ENCODE measurements at places on chromosomes 3 and 15.

DNA sequence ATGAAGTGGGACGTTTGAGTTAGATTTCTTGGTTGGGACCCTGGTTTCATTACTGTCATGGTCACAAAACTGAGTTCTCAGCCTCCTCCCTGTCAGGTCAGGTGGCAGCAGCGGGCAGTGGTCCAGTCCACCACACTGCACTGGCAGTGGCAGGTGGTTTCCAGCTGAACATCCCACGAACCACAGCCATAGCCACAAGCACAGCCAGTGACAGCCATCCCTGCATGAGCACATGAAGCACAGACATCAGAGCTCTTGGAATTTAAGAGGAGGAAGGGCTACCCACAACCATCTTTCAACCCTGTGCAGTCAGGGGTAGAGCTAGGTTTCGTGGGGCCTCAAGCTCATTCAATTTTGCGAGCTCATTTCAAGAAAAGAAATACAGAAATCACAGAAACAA lies 1.5 kb downstream of the RETNLB start:
- DNase-seq = no peak

DNA sequence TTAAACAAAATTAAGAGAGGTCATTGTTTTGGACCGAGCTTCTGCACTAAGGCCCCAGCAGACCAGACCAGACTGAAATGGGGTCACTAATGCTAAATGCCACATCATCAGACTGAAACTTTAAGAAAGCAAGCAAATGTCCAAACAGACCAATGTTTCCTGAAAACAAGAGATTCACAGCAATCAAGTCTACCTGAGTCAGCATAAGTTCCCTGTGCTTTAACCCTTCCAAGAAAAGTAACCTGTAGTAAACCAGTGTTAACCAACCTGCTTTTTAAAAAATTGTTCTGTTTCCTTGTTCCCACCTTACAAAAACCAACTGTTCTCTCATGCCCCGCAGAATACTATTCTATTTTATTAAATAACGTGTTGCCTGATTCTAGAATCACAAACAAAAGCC lies 241.1 kb upstream of the GADL1 start:
- DNase-seq = no peak

- no peak for DNase-seq
Measured at GRCh38 chr3:59998058-59998457, 948.2 kb upstream of the CFAP20DC start.

DNA sequence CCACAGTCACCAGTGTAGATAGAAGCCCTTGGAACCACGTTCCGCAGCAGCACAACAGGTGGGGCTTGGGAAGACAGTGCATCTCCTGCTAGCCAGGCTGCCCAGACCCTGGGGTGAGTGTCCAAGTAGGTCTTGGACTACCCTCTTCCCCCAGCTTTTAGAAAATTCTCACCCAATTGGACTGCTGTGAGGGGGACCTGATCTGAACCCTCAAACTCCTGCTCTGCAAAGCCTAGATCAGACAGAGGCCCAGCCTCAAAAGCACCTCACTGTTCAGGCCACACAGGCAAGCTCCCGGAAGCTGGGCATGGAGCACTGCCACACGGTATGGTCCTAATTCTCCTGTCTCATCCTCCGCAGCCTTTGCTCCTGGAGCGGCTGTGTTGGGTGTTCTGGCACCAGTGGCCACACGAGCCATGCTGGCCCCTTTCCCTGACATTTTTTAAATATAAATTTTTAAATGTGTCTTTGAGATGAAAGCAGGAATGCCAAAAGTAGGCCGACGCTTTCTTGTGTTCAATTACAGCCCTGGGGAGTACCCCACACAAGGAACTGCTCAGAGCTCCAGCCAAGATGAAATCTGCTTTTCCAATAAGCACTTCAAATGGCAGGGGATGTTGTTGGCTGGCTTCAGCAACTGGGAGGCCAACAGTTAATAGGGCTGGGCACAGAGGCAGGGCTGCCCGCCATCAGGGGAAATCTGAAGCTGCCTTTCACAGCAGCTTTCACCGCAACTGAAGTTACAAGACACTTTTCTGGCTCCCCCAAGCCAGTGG lies 40.9 kb downstream of the CPN2 start:
- no peak for DNase-seq

- DNase-seq = no peak
Measured at GRCh38 chr15:87549296-87549695, 707.2 kb downstream of the NTRK3 start.

GRCh38 chr15:59972241-59972640 lies 31.9 kb upstream of the FOXB1 start:
- DNase-seq = no peak

DNA sequence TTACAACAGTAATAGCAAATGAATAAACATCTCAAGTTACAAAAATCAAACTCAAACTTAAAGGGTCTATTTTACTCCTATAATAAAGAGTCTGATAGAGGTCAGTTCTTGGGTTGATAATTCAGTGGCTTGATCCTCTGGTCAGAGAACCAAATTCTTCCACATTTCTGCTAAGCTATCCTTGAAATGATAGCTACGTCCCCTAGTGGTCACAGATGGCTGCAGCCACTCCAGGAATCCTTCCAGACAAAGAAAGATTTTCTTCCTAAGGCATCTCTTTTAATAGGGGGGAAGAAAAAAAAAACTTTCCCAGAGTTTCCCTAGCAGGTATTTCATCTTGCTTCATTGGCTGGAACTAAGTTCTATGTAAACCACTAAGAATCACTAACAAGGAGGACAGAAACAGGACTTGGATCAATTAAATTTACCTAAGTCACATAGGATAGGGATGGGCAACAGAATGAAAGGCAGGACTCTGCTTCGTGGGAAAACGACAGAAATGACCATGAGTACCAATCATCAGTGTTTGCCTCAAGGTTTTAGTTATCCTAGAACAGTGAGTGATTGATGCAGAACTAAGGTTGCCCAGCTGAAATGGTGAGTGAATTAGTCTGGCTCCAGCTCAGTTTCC lies 160.7 kb downstream of the STAC start:
- no peak for DNase-seq

GRCh38 chr3:133706033-133706432 lies 40.2 kb upstream of the TF start:
- DNase-seq = no peak

- DNase-seq = no peak
Measured at GRCh38 chr3:134057006-134057653, 27.4 kb upstream of the SLCO2A1 start.

GRCh38 chr3:45938864-45939263 lies 4.4 kb upstream of the CXCR6 start:
- DNase-seq = peak; percentile 79

DNA sequence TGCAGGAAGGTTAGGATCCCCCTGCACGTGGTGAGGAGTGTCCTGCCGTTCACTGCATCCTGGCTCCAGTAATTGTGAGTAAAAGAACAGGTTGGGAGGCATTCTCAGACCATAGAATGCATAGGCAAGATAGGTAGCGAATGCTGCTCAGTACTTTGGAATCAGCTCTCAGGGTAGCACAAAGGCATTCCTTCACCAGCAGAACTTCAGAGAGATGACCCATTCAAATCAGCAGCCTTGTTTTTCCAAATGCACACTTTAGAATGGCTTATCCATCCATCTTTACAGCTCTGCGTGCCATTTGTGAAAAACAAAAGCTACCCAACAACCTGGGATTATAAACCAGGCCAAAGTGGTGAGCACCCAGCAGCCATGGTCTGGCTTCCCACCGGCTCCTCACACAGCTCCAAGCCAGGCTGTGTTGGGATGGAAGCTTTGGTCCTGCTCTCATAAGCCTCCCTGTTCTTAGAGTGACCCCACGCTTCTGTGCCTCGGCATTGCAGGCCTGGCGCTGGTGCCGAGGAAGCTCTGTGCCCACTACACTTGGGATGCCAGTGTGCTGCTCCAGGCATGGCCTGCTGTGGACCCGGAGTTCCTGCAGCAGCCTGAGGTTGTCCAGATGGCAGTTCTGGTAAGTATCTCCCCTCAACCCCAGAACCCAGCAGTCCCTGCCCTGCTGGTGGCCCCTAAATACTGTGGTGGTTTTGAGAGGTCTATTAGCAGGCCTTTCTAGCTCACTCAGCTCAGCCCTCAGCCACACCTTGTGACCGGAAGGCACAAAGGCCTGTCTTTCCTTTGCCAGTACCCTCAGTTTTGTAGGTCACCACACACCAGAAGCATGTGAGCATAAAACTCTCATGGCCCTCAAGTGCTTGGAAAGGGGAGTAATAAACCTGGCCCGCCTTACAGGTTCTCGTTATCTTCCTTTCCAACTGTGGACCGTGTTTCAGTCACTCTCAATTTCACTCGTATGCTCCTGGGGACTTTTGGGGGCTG lies 52.9 kb upstream of the LIMD1 start:
- no peak for DNase-seq

- no peak for DNase-seq
Measured at GRCh38 chr3:96070678-96071077, 743.7 kb upstream of the EPHA6 start.

DNA sequence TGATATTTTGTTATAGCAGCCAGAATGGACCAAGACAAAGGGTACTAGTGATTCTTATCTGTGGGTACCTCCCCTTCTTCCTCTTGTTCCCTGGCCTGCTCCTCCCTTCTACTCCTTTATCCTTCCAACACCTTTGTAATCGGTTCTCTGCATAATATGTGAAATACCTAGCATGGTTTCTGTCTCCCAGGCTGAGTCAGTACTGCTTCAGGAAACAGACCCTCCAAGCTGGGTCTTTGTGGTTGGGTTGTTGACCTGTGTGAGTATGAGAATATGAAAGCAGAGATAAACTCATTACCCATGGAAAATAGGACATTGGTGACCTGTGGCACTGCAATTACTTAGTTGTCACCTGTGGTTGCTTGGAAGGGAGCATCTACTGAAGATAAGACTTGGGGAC lies 69.3 kb upstream of the KLF13 start:
- DNase-seq = no peak

GRCh38 chr3:152050903-152051302 lies 177.5 kb downstream of the SUCNR1 start:
- no peak for DNase-seq

- no peak for DNase-seq
Measured at GRCh38 chr3:126375835-126376331, 18.7 kb upstream of the KLF15 start.

DNA sequence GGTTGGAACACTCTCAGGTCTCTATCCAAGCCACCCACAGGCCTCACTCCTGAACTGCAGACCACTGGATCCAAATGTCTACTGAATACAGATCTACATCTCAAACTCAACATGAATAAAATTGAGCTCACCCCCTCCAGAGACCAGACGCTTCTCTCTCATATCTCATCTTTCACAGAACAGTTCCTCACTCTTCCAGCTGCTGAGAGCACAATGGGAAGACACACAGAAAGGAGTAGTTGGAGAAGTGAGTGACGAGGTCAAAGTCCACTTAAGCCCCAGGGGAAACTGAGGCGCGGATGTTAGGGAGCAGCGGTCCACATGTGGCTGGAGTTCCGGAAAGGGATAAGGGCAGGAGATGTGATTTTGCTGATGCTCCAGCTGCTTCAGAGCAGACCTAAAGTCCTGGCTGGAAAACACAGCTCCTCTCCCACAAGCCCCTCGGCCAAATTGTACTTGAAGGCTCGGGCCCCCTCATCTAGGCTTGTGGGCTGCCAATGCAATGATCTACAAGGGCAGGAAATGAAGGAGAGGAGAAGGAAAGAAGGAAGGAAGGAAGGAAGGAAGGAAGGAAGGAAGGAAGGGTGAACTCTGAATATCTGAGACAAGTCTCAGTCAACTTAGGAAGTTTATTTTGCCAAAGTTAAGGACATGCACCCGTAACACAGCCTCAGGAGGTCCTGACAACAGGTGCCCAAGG lies 211.2 kb upstream of the TLE3 start:
- DNase-seq = no peak

DNA sequence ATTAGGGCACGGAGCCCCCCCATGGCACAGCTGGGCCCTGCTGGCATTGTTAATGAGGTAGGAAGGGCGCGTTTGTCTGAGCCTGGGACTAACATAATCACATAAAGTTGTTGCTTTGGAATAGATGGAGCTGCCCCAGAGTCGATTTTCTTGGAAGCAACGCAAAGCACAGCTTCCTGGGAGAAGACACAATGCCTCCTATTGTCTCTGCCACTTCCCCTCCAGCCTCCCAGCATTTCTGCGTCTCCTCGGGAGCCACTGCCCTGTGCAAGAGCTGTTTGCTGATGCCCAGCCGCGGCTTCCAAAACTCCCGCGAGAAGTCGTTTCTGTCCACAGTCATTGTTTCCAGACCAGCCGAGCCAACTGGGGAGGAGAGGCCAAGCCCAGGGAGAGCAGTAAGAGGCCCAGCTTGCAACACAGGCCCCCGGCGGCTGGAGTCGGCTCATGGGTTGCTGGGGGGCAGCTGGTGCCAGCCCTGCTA lies 18.1 kb upstream of the ALDH1A3 start:
- DNase-seq = no peak

DNA sequence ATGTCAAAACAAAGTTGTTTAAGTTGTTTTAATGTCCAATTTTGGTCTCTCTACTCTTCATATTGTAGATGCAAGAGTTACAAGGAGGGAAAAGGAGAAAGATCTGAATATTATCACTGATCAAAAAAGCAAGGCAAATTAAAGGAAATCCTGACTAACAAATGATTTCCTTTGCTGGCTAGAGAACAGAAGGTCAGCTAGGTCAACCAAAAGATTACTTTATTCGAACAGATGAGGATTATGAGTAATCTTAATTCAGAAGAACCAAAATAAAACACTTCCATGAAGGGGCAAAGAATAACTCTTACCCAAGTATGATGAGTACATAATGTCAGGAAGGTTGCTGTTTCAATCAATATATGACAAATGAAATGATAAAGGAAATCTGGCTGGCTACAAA lies 33.8 kb downstream of the CPNE4 start:
- no peak for DNase-seq

DNA sequence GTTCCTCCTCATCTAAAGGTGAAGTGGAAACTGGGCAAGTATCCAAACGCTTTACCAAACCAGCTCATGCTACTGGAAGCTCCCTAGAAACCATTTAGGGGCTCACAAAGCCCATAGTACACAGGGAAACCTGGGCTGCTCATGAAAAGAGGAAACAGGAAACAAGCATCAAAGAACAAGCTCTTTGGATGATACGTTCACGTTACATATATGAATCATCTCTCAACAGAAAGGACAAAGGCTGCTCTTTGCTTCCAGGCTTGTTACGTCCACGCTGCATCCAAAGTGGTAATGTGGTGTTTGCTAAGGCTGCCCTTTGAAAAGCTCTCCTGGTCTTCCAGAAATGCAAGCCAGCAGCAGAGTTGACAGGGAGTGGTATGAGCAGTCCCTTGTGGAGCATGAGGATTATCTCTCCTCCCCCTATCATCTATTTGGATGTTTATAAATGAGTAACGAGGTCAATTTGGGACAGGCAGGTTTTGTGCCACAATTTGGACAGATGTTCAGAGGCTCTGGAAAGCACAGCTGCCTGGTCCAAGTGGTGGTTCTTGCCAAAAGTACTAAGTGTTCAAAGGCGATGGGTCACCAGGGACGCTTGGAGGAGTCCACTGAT lies 98.0 kb upstream of the RORA start:
- no peak for DNase-seq

GRCh38 chr15:41894791-41895463 lies 1.1 kb upstream of the SPTBN5 start:
- DNase-seq = no peak

GRCh38 chr3:56342475-56342874 lies 125.8 kb downstream of the ERC2 start:
- DNase-seq = no peak

GRCh38 chr3:47841786-47842349 lies 38.9 kb downstream of the DHX30 start:
- no peak for DNase-seq

- no peak for DNase-seq
Measured at GRCh38 chr3:53354945-53355498, 7.7 kb upstream of the DCP1A start.

GRCh38 chr15:48437178-48437577 lies 105.9 kb downstream of the DUT start:
- DNase-seq = no peak

GRCh38 chr15:69980341-69981059 lies 117.2 kb downstream of the TLE3 start:
- no peak for DNase-seq

GRCh38 chr3:139519998-139520737 lies 19.4 kb downstream of the RBP1 start:
- peak; percentile 32 for DNase-seq

Data from NCI-H524 (cell line).